AG10803 (cell line): ENCODE measurements at places on chromosomes 5 and 9.

- DNase-seq, result no peak
Measured at GRCh38 chr5:177018341-177018740, 4.2 kb upstream of the ZNF346 start.

DNA sequence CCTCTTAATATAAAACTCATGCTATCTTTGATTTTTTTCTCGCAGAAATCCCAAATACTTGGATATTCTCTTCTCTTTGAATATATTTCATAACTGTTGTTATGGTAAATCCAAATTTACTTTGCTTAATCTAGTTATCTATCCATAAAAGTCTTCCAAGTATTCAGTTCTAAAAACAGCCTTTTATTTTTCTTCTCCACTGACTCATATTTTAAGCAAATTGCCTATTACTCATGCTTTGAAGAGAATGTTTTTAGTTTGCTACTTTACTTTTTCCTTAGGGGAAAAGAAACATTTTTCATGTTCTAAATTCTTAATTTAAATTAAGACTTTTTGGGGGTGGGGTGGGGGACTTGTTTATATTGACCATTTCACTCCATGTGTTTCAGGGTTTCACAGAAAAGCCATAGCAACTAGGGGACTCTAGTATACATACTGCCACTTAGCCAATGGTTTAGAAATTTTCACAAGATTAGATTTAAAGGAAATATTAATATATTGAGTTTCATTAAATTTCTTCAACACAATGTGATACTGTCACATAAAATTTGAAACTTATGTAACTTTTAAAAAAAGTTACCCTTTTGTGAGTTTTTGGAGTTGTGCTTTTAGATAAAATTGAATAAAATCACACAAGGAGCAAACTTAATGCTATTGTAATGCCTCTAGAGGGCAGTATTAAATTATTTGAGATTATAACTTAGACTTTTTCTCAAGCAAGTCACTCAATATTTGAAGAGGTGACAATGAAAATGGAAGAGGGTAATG, 545.8 kb upstream of the ARRDC3 start:
- peak; percentile 22 for DNase-seq

DNA sequence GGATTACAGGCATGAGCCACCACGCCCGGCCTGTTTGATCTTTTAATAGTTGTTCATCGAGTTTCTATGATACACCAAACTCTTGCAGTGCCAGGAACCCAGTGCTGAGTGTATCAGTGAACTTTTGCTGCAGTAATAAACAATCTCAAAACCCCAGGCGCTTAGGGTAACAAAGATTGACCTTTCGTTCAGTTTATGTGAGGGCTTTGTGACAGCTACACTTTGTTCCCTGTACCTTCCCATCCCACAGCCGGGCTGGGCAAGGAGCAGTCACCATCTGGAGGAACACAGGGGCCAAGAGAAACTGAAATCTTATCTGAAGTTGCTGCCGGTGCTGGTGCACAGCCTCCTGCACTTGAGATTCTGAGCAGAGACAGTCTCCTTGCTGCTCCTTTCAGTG, 17.2 kb upstream of the WNK2 start:
- DNase-seq, result no peak

DNA sequence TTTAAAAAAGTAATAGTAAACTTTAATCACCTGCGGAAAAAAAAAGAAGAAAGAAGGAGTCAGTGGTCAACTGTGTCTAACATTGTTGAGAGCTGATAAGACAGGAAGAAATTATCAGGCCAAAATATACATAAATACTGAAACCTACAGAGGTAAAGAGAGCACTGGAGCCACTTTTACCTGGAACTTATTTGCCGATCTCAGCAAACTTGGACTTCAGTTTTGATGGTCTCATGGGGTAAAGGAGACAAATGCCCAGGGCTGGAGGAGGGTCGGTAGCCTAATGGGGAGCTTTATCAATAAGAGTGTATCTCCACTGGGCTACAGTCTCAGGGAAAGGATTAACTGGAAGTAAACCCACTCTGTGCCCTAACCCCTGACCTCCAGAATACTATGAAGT, 26.6 kb upstream of the ARHGEF28 start:
- no peak for DNase-seq

GRCh38 chr5:61234019-61234418, 71.8 kb upstream of the SMIM15 start:
- no peak for DNase-seq

GRCh38 chr5:132595624-132596023, 38.8 kb downstream of the RAD50 start:
- DNase-seq, result no peak

GRCh38 chr9:80791836-80792235, 897.5 kb downstream of the TLE1 start:
- DNase-seq, result no peak
